Stomach (tissue), 19 donors: ENCODE measurements at places on chromosomes 3 and 15. TPM values are rescaled to one million over a fixed set of nuclear protein-coding genes. Genes with fewer than 3 reads are reported as not detected.

Gene SKOR1
- 0.14 TPM for total RNA-seq

Gene LRRK1
- total RNA-seq = 15.2 TPM

GRCh38 chr3:172448661-172449465, 607 bp upstream of the GHSR start:
- no peak overlapping the region for H3K4me3 ChIP-seq
- peaks cover 15% of the 10 kb centered on the region for H3K4me1 ChIP-seq

GRCh38 chr15:60627298-60627943, 148.5 kb upstream of the ICE2 start:
- DNase-seq = no peak
- H3K4me1 ChIP-seq = no peaks in the 10 kb centered on the region
- no peak overlapping the region for H3K4me3 ChIP-seq
- no peaks in the 10 kb centered on the region for H3K36me3 ChIP-seq
- no peak overlapping the region for H3K27ac ChIP-seq

- no peak overlapping the region for H3K4me3 ChIP-seq
- H3K27me3 ChIP-seq = no peaks in the 10 kb centered on the region
- no peak for DNase-seq
- H3K36me3 ChIP-seq = no peaks in the 10 kb centered on the region
- H3K4me1 ChIP-seq = no peaks in the 10 kb centered on the region
Observed at GRCh38 chr3:109098079-109098644, 19.8 kb downstream of the MORC1 start.

DNA sequence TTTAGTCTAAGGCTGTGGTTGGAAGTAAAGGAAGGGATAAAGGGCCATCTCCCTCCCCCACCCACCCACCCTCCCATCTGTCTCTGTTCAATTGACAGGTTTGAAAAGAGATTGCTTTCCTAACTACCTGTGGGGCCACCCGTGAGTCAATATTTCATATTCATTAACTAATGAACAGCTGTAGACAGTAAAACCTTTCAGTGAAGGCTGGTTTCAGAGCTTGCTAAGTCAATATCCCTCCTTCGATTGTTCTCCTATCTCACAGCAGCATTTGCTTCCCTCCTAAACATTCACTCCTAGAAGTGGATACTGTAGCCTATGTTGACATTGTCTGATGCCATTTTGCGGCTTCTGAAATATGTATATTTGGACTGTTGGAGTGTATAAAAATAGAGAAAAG, 85.9 kb upstream of the SYNPR start:
- H3K36me3 ChIP-seq = no peaks in the 10 kb centered on the region
- H3K4me3 ChIP-seq = no peak overlapping the region
- DNase-seq = no peak
- H3K27ac ChIP-seq = no peak overlapping the region
- no peaks in the 10 kb centered on the region for H3K27me3 ChIP-seq

DNA sequence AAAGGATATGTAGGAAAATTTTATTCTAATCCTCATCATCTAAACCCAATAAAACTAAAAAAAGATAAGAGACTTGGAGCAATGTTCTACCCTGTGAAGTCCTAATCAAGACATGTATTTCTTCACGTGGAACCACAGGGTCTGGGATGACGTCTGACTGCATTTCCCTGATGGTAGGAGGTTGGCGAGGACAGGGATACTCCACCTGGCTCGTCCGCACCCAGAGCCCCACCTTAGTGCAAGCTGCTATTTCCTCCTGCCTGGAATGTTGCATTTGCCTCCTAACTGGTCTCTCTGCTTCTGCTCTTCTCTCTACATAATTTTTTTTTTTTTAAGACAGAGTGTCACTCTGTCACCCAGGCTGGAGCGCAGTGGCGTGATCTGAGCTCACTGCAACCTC, 57.7 kb upstream of the RASGRP1 start:
- peaks cover 7% of the 10 kb centered on the region for H3K4me1 ChIP-seq
- H3K36me3 ChIP-seq = no peaks in the 10 kb centered on the region
- no peaks in the 10 kb centered on the region for H3K27me3 ChIP-seq
- no peak overlapping the region for H3K4me3 ChIP-seq
